ENCODE measurements at places on chromosomes 1 and 21. TPM values are rescaled to one million over a fixed set of nuclear protein-coding genes. Genes with fewer than 3 reads are reported as not detected.

ACKR1 gene
- 56.2 TPM for total RNA-seq

IKBKE gene
- 9.8 TPM for total RNA-seq

DNA sequence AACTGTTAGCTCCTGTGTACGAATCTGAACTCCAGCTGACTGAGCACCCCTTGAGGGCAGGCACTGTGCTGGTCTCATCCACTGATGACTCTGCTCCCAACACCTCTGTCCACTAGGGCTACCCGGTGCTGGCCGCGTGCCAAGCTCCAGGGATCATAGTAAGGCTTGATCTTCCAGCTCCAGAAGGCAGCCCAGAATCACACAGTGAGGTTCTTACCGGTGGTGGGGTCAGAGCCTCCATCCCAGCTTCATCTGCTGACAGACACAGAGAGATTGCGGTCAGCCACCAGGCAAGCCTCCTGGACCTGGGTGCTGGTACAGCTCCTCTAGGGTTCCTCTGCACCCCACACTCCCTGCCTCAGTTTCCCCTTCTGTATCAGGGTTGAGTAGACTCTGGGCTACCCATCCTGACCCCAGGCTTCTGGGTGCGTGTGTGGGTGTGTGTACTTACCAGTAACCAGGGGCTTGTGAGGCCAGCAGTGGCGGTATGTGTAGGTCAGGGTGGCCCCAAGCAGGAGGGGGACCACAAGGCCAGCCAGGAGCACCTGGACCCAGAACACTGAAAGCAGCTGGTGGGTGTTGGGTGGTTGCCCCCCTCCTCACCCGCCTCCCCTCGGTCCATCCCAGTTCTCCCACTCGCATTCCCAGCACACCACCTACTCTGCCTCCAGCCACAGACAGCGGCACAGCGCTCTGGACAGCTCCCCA is 3.4 kb downstream of the TNFRSF25 start:
- DNase-seq: no peak

DNA sequence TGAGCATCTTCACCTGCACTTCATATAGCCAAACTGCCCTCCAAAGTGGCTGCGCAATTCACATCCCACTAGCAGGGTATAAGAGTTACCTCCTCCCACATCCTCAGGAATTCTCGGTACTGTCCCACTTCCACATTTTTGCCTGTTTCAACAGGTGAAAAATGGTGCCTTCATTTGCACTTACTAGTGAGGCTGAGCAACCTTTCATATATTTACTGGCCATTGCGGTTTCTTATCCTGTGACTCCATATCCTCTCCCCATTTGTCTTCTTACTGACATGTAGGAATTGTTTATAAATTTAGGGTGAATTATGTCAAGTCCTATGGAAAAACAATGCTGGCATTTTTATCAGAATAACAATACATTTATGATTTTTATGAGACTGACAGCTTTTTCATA is 61.9 kb downstream of the NIBAN1 start:
- DNase-seq: no peak

DNA sequence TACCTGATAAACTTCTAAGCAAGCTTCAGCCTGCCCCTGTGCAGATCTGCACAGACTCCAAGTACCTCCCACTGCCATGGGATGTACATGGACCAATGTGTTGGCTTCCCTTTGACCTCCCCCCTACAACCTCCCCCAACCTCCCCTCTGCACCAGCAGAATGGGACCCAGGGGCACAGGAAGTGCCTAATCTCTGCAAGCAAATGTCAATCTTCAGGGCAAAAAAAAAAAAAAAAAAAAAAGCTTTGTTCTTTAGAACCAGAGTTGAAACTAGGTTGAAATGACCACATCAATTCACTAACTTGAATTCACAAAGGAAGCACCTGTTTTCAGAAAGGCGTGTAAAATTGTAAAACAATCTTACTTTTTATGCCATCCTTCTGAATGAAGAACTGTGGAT is 53.9 kb upstream of the TIAM1 start:
- DNase-seq: no peak

DNA sequence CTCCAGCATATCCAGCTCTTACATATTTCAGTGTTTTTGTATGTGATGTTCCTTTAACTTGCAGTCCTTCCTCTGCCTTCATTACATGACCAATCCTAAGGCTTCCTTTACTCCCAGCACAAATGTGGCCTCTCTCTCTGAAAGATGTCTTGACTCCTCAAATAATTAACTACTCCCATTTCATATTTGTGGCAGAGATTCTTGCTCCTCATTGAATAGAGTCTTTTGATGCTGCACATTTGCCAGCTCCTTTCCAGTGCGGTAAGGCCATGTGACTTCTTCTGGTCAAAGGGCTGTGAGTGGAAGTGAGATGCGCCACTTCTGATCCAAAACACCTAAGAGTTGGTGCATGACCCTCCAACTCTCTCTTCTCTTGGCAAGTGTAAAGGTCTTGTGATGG is 19.1 kb upstream of the LAMC1 start:
- DNase-seq: no peak

DNA sequence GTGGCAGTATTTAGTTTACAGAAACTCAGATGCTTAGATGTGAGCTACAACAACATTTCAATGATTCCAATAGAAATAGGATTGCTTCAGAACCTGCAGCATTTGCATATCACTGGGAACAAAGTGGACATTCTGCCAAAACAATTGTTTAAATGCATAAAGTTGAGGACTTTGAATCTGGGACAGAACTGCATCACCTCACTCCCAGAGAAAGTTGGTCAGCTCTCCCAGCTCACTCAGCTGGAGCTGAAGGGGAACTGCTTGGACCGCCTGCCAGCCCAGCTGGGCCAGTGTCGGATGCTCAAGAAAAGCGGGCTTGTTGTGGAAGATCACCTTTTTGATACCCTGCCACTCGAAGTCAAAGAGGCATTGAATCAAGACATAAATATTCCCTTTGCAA is 59.7 kb upstream of the ZNF326 start:
- DNase-seq: no peak

Data from upper lobe of left lung (tissue), 6 donors.